ENCODE measurements at places on chromosomes 11 and 22.

DNA sequence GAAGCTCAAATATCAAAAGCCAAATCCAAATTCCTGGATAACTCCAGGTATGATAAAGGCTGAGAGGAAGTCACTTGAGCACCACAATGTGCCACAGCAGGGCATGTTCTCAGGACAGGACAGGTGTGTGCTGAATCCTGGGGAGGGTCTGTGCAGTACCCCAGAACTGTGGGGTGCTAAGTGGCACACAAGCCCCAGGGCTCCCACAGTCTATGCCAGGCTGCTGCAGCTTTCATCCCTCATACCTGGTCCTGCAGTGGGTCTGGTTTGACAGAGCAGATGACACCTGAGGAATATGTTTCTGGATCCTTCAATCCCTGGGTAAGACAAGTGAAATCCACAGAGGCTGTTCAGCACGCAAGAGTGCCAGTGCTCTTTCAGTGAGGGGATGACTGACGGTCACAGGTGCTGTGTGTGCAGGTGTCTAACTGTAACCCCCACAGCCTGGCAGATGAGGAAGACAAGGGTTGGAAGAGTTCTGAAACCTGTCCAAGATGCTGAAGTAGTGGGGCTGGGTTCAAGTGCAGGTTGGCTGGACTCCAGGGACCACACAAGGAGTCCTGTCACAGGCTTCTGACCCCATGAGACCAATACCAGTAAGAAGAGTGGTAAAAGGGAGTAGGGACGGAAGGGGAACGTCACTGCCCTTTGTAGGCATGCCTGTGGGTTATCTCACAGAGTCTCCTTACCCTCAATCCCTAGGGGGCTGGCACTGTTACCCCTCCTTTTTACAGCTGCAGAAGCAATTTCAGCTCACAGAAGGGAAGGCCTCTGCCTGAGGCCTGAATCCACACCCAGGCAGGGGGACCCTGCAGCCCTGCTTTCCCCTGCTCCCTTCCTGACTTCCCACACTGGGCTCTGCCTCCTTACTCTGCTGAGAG lies 14.1 kb downstream of the SERPIND1 start:
- no peak for DNase-seq

DNA sequence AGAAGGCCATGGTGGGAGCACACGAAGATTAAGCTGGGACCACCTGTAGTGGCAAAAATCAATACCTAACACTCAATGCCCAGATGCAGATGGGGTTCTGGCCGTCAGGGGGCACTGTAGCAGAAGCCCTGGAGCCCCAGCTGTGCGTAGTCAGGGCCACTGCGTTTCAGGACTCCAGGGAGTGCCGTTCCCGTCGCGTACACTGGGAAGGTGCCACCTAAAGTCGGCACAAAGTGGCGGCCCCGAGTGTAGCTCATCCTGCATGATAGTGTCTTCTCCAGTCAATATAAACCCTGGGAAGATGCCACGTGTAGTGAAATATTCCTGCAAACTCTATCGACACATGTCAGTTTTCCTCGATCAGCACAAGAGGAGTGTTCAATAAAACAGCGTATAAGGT lies 123.8 kb upstream of the NTM start:
- no peak for DNase-seq

DNA sequence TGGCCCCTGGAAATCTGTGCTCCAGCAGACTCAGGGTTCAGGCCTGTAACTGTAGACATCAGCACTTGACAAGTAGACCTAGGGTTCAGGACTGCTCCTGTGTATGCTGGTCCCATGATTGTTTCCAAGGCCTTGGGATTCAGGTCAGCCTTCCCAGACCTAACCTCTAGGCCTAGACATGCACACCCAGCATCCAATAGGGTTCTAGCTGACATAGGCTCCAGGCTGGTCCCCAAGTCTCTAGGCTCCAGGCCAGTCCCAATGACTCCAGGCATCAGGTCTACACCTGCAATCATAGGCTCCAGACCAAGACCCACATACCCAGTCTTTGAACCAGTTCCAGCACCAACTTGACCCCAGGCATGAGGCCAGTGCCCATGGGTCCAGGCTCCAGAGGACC lies 166.2 kb upstream of the GRIA4 start:
- DNase-seq = no peak

GRCh38 chr11:76123248-76123647 lies 83.1 kb downstream of the WNT11 start:
- no peak for DNase-seq

DNA sequence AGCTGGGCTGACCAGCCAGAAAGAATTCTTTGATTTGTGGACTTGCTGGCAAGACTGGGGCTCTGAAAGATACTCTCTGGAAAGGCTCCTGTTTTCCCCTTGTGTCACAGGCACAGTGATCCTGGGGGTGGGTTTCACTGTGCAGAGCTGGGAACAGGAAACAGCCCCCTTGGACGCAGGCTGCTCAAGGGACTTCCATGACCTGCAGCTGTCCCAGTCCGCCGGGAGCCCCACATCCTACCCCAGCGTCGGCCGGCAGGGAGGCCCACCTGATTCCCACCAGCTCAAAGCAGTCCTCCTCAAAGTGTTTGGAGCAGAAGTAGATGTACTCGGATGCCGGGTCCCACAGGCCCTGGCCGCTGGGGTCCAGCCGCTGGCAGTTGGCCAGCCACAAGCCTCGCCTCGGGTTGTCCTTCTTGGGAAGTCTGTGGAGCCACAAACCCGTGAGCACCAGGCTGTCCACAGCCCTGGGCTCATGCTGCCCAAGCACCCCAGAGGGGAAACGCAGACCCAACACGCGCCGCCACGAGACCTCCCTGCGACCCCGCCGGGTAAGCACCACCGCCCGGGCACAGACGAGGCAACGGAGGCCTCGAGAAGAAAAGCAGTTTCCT lies 824 bp downstream of the THAP7 start:
- no peak for DNase-seq

GRCh38 chr22:38566726-38567504 lies 3.1 kb downstream of the DMC1 start:
- DNase-seq = no peak

DNA sequence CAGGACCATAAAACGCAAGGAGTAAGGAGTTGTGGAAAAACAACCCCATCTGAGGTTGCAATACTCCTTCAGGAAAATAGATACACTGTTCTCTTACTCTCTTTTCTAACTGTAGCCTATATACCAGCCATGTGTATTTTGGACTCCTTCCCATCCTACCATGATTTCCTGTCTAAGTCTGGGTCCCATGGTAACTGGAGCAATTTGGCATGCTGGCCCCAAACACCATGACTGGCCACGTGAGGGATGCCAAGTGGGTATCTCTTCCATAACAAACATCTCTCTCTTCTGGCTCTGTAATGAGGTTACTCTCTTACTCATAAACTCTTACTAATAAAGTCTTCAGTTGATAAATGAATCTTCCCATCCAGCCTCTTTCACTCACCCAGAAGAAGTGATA lies 26.5 kb downstream of the ABTB2 start:
- DNase-seq = no peak

DNA sequence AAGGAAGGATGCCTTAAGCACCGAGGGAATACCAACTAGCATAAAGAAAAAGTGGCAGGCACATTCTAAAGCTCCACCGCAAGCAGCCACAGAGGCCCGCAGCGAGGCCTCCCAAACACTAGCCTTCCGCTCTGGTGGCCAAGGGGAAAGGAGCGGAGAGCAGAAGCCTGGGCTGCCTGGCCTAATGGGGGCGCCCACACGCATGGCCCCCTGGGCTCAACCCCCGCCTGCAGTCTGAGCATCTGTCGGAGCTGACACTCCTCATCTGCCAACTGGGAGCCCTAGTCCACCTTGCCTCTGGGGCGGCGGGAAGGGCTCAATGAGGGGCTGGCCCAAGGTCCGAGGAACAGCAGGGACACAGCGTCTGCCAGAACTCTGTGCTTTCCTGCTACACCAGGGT lies 50.1 kb upstream of the WNT11 start:
- DNase-seq = no peak

DNA sequence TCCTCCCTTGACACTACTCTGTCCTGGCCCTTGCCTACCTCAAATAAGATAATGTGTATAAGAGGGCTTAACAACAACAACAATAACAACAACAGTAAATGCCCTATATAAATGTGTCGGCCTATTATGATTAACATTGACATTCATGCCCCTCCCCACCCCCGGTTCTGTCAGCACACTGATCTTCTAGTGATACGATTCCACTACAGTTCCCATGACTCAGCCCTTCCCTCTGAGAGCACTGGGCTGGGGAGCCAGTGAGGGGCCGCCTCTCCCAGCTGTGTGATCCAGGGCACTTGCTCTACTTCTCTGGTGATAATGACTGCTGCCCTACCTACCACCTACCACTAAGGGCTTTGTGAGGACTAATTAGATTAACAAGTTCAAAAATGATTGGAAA lies 92.2 kb upstream of the PHOX2A start:
- no peak for DNase-seq

- DNase-seq = no peak
Observed at GRCh38 chr11:103112364-103112763, 3.1 kb downstream of the DYNC2H1 start.

- DNase-seq = no peak
Observed at GRCh38 chr11:70246196-70246595, 24.3 kb upstream of the PPFIA1 start.

- no peak for DNase-seq
Observed at GRCh38 chr11:75591966-75592365, 29.9 kb downstream of the SERPINH1 start.

- peak; percentile 14 for DNase-seq
Observed at GRCh38 chr22:17955590-17956379, 68.6 kb downstream of the MICAL3 start.

GRCh38 chr22:32695451-32695891 lies 106.0 kb upstream of the TIMP3 start:
- DNase-seq = peak; percentile 64

DNA sequence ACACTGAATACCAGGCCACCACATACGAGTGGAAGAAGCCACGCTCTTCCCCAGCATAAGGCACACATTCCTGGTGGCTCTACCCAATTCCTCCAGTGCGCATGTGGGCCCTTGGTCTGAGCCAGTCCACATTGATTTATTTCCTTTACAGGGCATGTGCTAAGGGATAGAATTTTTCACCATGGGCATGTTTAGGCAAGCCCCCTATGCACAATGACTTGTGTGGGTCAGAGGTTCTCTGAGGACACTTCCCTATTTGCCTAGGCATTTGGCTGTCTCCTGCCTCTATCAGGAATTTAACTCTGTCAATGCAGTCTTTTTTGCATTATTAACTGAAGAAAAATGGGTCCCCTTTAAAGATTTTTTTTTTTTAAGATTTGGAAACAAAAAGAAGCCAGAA lies 718.1 kb downstream of the NTM start:
- DNase-seq = no peak

Measured in ACHN (cell line).